ENCODE measurements at places on chromosomes 12 and 14.

- DNase-seq: no peak
These were observed 108.0 kb downstream of the KITLG start for GRCh38 chr12:88472248-88472647.

DNA sequence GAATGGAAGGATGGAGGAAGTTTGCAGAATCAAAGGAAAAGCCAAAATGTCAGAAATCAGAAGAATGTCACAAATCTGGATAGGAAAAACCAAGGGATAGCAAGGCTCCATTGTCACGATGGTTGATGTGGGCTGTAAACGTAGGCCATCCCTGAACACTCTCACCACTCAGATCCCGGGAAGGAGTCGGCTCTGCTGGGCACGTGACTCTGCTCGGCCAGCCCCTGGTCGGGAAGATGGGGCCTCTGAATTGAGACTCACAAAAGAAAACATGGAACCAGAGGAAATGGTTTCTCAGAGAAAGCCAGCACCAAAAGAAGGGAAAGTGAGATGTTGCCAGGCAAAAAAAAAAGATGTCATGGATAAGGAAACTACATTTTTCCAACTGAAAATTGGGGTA lies 26.2 kb downstream of the TCP11L2 start:
- no peak for DNase-seq

- DNase-seq: no peak
These were observed 26.4 kb upstream of the ZFP36L1 start for GRCh38 chr14:68819260-68819691.

DNA sequence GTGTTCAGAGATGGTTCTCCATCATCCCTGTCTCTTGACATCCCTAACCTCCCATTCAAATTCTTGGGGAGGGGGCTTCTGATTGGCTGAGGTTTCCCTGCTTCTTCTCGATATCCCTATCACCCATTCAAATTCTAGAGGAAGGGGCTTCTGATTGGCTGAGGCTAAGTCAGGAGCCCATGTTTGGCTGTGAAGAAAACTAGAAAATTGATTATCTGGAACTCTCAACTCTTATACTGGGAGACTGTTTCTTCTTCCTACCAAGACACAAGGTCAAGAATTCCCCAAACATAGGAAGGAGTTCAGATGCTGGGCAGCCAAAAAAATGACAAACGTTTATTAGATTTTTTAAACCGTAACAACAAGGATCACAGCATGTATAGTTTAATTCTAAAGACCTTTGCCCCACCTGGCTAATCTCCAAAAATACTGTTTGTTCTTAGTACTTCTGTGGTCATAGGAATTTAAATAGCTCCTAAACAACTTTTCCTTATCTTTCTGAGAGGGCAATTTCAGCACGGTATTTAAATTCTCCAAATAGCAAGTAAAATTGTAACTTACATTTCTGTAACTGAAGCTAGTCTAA lies 26.4 kb downstream of the SPIC start:
- no peak for DNase-seq

GRCh38 chr14:33996462-33996861 lies 45.6 kb upstream of the EGLN3 start:
- no peak for DNase-seq

- no peak for DNase-seq
These were observed 51.8 kb downstream of the ASCL4 start for GRCh38 chr12:107826276-107826675.

GRCh38 chr14:26938054-26938453 lies 340.2 kb upstream of the NOVA1 start:
- no peak for DNase-seq

- no peak for DNase-seq
These were observed 6.1 kb upstream of the AMIGO2 start for GRCh38 chr12:47085815-47086252.

DNA sequence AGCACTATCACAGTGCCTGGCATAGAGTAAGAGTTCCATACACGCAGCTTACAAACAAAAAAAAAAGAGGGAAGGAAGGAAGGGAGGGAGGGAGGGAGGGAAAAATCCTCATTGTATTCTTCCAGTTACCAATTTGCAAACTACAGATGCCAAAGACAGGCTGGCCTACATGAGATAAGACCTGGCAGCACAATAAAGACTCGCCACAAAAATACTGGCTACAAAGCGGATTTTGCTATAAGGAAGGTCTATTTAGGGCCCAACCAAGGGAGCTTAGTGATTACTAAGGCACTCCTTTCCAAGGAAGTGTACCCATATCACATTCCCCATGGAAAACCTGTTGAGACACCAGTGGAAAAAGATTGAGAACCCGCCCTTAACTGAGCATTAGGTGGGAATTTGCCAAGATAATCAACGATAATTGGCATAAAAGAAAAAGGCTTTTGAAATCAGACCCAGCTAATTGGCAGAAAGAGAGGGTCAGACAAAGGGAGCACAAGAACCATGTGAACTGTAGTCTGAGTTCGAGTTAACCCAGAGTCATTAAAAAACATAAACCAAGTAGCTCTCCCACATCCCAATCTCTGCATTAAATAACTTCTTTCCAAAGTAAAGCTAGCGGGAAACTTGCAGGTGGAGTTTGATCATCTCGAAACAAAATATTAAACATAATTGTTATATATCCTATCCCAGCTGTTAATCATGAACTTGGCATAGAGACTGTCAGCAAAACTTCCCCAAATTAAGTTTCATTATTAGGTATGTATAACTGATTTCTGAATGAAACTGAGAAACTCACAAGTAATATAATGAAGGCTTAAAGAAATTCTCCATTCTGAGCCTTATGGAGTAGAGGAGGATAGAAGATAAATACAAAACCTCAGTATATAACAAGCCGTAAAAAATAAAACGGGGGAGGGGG lies 50.1 kb downstream of the PHLDA1 start:
- DNase-seq: no peak

GRCh38 chr14:20986811-20987210 lies 3.0 kb upstream of the METTL17 start:
- DNase-seq: no peak

GRCh38 chr12:13024531-13024916 lies 19.7 kb upstream of the FAM234B start:
- DNase-seq: no peak

GRCh38 chr12:68317047-68317667 lies 15.0 kb downstream of the MDM1 start:
- DNase-seq: no peak

- no peak for DNase-seq
These were observed 66.4 kb downstream of the PAWR start for GRCh38 chr12:79624378-79624777.

GRCh38 chr12:108302403-108303311 lies 36.5 kb downstream of the CMKLR1 start:
- DNase-seq: no peak

DNA sequence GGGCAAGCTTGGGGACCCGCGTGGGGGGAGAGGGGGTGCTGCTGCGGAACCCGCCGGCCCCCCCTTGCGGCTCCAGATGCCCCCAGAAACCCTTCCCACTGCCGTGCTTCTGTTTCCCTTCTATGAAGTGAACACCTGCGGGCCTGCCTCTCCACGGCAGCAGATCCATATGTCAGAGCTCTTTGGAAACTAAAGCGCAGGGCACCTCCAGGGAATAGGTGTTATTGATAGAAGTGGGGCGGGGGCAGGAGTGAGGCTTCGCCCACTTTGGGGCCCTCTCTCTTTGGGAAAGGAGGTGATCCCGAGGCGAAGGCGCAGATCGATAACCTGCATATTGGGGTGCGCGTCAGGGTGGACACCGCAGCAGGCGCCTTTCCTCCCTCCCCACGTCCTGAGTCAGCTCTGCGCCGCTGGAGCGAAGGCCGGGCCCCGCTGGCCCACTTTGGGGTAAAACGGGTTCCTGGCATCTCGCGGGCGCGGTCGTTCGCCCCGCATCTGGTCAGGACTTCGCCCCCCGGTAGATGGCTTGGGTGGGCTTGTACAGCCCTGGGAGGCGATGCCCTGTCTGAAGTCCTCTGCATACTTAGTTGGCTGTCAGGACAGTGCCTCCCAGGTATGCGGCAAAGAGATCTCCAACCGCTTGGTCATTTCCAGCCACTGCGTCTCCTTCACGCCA lies 524 bp downstream of the KMT5A start:
- DNase-seq: no peak

DNA sequence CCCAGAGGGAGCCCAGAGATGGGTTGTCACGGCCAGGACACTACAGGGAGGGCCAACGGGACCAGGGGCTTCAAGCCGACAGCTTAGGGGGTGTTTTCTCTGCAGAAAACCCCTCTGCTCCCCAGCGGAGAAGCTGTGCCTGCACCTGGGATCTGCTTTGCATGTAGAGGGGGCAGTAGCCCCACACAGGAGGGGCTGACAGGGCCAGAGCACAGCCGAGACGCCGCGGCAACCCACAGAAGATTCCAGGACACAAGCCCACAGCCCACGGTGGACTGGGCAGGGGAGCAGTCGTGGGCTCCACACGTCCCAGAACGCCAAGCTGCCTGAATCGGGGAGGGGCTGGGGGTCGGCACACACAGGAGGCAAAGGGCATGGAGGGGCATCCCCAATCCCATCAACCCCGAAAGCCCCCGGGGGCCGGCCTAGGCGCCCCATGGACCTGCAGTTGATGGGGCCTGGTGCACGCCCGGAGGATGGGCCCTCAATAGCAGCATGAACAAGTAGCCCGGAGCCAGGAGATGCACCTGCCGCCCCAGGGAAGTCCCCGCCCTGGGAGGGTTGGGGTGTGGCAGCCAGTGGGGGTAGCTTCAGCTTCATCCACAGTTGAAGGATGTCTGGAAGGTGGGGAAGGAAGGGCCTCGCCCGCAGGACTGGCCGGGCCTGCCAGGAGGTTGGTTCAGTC lies 30.5 kb upstream of the TMEM179 start:
- DNase-seq: no peak

GRCh38 chr12:12323591-12323990 lies 26.5 kb downstream of the MANSC1 start:
- no peak for DNase-seq

DNA sequence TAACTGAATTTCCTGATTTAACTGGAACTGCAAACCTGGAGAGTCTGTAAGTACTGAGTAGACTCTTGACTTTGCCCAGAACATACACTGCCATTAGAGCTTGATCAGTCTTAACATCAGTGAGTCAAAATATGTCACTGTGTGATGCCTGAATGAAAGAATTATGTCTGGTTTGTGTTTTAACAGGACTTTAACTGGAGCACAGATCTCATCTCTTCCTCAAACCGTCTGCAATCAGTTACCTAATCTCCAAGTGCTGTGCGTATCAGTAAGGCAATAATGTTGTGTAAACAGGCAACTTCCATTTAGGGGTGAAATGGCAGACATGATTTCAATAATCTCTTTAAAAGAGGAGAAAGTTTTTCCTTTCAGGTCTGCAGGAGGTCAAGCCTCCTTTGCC lies 97.0 kb downstream of the ZFC3H1 start:
- DNase-seq: no peak

DNA sequence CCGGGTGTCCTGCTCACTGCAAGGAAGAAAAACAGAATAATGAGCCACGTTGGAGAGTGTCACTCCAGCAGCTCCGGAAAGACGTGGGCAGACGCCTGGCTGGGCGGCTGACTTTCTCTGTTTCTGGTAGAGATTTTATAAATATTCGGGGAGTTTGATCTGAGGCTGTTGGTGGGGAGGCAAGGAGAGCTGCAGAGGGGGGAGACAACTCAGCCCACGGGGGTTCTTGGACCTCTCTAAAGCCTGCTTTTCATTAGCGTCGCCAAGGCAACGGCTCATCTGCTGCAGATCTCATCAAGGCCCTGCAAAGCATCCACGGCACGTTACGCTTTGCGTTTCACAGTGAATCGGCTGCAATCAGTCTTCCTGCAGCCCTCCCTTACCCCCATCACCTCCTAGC lies 207.2 kb downstream of the ZFP36L1 start:
- no peak for DNase-seq

DNA sequence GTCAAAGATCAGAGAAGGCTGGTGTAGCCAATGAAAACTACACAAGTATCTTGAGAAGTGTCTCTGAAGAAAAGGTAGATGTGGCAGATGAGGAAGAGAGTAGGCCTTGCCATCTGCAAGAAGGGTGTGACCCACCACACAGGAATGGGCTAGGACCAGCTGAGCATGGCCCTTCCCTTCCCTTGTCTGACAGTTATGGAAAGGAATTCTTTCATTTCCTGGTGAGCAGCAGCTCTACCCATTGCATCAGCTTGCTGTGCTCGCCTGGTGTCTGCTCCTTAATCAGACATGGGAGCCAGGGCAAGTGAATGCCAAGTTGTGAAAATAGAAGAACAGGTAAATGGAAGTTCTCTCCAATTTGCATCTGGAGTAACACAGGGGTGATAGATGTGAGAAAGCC lies 145.2 kb upstream of the KRR1 start:
- DNase-seq: no peak

DNA sequence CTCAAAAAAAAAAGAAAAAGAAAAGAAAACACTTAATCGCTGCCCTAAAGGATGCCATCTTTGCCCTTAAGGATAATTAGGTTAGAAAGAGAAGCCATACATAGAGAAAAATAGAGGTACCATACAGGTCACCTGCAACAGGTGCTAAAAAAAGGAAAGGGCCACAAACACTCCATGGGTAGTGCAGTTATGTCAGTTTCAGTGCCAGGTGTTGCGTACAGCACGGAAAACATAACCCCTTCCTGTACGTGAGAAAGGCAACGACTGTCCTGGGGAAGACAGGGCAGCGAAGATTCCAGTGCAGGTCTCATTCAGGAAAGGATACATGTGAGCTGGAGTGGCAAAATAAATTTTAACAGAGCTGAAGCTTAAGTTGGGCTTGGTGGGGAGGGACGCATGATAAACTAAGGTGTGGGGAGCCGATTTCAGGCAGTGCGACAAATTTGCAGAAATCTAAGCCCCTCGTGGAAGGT lies 553 bp upstream of the DAZAP2 start:
- DNase-seq: no peak

GRCh38 chr14:74983343-74983742 lies 19.4 kb upstream of the EIF2B2 start:
- no peak for DNase-seq

- no peak for DNase-seq
These were observed 9.6 kb downstream of the PTPN21 start for GRCh38 chr14:88545256-88545655.

GRCh38 chr12:48717252-48717695 lies 767 bp upstream of the CCNT1 start:
- DNase-seq: peak; percentile 5

DNA sequence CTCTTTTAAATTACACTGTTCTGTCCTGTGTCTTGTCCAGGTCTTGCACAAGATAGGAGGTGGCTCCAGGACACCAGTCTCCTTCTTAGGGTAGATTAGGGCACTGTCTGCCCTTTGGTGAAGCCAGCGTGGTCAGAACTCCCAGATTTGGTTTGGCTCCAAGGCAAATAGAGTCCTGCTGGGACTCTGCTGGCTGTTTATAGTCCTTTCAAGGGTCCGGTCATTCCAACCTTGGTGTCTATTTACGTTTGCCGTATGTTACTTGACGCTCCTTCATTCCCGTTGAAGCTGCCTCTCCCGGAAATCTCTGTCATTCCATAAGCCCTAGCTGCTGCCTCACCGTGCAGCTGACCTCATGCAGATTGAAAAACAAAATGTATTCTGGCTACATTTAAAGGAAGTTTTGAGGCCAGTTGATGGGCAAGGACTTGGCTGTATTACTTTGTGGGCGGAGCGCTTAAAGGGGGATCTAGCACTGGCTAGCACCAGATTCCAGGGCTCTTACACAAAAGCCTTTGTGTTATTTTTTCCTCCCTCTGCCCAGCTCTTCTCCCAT lies 180.6 kb downstream of the AKAP6 start:
- peak; percentile 52 for DNase-seq
